ENCODE measurements at places on chromosomes 3 and 15. TPM values are rescaled to one million over a fixed set of nuclear protein-coding genes. Genes with fewer than 3 reads are reported as not detected.

GRCh38 chr3:71524672-71525071, 58.9 kb downstream of the FOXP1 start:
- no peak for DNase-seq

GOLGA8O gene
- not detected for total RNA-seq

- DNase-seq = no peak
Measured at GRCh38 chr3:136604961-136605360, 147.2 kb downstream of the STAG1 start.

- no peak for DNase-seq
Measured at GRCh38 chr3:68997887-68998286, 15.6 kb downstream of the EOGT start.

- DNase-seq = no peak
Measured at GRCh38 chr15:78174401-78174800, 25.2 kb downstream of the IDH3A start.

DNA sequence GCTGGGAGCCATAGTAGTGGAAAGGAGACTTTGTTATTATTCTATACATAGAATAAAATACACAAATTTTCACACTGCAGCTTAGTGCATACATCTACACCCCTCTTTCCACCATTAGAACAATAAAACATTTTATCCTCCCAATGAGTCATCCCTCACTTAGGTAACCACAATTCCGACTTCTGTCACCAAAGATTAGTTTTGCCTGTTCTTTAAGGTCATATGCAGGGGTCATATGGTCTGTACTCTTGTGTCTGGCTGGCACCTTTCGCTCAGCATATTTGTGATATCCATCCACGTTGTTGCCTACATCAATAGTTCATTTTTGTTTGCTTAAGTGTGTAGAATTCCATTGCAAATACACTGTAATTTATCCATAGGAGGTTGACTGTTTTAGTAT, 399.4 kb downstream of the SHQ1 start:
- peak; percentile 27 for DNase-seq

DNA sequence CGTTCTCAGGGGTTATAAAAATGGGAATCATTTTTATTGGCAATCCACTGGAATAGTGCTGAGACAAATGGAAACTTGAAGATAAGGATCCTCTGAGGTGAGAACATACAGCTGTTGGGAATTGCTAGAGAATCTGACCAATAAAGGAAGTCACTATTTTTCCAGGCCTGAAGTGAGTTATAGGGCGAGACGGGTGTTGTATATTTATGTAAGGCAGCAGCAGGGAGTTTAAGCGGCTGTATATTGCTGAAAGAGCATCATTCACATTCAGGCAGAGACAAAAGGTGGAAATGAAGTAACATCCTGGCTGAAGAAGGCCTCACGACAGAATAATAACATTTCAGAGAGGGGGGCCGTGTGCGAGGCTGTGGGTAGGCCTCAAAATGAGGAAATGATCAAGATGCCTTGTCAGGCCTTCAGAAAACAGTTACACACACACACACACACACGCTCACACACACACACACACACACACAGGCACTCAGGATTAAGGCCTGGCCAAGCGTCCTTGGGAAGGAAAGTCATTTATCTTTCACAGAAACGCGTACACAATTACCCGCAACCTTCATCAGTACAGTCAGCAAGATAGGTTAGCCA, 964.9 kb upstream of the NR2F2 start:
- no peak for DNase-seq

DNA sequence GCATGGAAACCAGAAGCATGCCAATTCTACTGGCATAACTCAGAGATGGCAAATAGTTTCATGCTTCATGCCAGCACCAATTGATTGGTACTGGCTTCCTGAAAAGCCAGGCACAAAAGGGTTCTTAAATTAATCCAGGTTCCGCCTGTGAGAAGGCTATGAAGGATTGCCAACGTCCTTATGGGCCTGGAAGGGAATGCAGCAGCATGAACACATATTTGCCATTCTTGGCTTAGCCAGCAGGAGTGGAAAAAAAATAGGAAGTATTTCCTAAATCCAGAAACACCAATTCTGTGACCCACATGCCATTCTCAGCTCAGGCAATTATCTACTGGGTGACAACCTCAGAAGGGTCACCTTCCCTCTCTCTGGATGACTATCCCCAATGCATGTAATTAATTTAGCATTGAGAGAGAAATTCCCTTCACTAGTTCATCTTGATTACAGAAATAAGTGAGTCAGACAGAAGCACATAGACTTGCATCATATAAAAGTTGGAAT, 36.0 kb downstream of the ADAMTS9 start:
- DNase-seq = no peak

GRCh38 chr3:52106951-52107611, 47.1 kb downstream of the POC1A start:
- DNase-seq = no peak

DNA sequence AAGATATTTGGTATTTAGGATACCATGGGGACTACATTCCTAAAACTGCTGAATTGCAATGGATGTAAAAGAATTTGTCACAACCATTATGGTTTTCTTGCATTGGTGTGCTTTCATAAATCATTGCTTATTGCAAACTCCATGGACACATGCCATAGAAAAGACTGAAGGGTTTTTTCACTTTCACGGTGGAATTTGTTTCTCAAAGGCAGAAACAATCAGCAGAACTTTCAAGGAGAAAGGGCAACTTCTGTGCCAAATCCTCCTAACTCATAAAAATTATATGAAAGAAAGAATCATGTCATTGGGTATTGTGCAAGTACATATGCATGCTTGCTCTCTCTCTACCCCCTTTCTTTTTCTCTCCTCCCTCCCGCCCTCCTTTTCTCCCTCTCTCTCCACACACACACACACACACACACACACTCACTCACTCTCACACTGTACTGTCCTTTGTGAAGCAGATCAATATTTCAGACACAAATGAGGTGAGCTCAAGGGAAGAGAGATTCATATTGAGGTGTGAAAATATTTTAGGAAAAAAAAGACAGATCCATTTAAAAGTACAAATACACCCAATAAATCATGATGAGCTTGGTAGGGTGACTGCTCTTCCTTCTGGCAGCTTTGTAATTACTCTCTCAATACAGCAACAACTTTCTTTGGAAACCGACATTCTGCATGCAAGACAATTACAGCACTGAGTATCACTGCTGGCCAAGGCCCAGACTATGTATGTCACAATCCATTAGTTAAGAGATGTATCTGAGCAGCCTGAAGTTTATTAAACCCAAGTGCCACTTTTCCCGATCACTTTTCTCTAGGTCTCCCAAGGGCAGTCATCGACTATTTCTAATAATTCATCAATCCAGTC, 492.6 kb downstream of the TUSC7 start:
- DNase-seq = no peak

GRCh38 chr3:55203006-55203405, 275.1 kb upstream of the LRTM1 start:
- DNase-seq = peak; percentile 72

GRCh38 chr3:37580237-37580636, 281.4 kb upstream of the CTDSPL start:
- no peak for DNase-seq

DNA sequence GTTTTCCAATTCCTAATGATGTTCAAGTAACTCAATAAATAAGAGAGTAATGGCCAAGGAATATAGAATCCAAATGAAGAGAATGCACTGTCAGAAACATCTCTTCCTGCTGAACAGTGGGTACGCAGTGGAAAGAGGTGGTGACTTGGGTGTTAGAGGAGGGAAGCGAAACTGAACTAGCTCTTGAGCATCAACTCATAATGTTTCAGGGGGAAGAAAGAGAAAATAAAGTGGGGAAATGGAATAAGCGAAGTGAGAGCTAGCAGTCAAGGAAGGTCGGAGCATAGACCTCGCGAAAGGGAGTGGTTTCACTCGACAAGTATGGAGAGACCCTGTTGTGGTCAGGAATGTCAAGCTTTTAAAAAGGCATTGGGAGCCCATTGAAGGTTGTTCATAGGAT, 309.5 kb downstream of the GAP43 start:
- DNase-seq = no peak

DNA sequence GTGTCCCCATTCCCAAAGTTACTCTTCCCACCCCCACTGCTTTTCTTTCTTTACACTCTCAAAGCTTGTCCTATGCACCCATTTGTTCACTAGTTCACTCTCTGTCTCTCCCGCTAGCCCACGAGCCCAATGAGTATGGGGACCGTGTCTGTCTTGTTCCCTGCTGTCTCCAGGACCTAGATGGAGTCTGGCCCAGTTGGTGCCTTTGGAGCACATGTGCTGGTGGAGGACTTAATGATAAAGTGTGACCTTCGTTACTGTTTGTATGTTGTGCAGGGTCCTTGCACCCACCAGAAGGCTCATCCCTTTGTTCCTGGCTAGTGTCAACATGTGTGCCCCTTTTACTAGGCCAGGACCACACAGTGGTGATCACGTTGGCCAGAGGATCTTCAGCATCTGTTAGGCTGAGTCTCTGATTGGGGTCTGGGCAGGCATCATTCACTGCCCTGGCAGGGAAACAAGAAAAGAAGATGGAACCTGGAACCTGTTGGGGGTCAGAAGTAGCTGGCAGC, 7.4 kb downstream of the CISH start:
- no peak for DNase-seq

GRCh38 chr15:47870300-47870955, 153.1 kb downstream of the SEMA6D start:
- peak; percentile 4 for DNase-seq

DNA sequence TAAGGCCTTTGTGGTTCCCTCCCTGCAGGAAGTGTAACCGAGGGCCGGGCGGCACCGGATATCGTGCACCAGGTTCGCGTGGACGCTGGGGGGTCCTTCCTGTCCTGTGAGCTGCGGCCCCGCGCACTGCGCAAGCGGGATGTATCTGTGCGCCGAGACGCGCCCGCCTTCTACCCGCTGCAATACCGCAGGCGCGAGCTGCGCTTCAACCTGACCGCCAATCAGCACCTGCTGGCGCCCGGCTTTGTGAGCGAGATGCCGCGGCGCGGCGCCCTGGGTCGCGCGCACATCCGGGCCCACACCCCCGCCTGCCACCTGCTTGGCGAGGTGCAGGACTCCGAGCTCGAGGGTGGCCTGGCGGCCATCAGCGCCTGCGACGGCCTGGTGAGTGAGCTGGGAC, 35.9 kb downstream of the SAXO2 start:
- no peak for DNase-seq

- no peak for DNase-seq
Measured at GRCh38 chr3:44926921-44927320, 49.1 kb downstream of the ZDHHC3 start.

DNA sequence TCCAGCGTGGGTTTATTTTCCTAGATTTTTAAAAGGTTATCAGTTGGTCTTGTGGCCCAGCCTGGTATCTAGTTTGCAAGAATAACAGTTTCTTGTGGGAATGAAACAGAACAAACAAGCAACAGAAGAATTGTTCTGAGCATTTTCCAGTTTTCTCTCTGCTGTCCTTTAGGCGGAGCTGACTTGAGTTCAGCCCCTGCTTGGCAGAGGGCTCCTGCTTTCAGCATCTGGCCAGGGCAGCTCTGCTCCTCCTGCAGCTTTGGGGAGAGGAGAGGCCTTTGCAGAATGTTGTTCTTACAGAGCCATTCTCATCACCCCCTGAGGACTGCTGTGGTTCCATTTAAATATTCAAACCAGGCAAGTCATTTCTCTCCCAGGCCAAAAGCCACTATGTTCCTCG, 117.7 kb downstream of the ALDH1A2 start:
- DNase-seq = no peak

GRCh38 chr15:39919748-39920509, at the start of gene GPR176:
TSS of gene GPR176 (minus strand) at chr15:39920266. CDS start at chr15:39920026, 240 bp downstream.
- DNase-seq = peak; percentile 84

- no peak for DNase-seq
Measured at GRCh38 chr3:71421820-71422566, 161.5 kb downstream of the FOXP1 start.

DNA sequence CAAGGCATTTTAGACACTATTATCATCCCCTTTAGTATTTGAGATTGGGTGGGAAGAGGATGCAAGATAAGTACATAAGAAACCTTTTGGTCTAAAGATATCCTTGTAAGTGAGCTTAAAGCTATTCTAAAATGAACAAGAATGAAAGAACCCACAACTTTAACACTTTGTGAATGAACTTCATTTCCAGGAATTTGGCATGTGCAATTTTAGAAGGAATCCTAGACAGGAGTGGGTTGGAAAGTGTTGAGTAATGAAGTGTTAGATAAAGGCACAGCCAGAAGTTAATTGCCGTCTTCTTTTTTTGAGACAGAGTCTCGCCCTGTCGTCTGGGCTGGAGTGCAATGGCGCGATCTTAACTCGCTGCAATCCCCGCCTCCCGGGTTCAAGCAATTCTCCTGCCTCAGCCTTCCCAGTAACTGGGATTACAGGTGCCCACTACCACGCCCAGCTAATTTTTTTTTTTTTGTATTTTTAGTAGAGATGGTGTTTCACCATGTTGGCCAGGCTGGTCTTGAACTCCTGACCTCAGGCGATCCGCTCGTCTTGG, 13.2 kb upstream of the TEX9 start:
- DNase-seq = no peak

DNA sequence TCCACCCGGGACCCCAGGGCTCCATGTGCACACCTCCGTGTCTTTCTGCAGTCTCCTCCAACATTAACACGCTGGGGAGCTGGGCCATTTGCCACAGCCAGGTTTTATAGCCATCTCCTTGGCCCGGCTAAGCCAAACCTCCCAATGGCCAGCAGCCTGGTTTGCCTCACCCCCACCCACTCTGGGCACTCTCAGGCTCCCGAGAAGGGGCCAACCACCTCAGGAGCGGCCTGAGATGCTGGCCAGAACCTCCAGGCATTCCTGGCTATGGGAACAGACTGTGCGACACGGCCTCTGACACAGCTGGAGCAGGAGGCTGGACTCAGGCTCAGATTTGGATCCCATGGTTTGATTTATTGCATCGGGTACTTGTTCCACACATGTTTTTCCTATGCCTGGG, 289.7 kb downstream of the RPLP1 start:
- no peak for DNase-seq

- no peak for DNase-seq
Measured at GRCh38 chr15:63729115-63729884, 104.4 kb downstream of the HERC1 start.

OSTN gene
- 0.11 TPM for total RNA-seq

PTH1R gene
- not detected for total RNA-seq

TIMMDC1 gene
- total RNA-seq = 62.5 TPM

DNA sequence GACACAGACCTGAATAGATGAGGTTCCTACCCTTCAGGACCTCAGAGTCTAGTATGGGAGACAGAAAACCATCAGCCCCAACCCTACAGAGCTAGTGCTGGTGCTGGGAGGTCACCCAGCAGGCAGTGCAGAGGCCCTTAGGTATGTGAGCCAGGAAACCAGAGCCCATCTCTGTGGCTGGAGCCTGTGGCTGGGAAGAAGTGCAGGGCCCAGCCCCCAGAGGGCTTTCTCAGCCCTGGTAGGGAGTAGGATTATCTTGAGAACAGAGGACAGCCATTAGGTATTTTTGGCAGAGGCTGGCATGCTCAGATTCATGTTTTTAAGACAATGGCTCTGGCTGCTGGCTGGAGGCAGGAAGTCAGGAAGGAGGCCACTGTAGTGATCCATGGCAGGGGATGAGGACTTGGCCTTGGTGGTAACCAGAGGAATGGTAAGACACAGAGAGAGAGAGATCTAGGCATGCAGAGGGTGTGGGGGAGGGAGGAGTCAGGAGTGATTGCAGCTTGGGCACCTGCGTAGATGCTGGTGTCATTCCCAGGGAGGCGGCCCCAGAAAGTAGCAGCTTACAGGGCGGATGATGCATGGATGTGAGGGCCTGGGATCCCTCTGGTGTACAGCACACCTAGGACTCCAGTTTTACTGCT, 220.9 kb upstream of the EIF1B start:
- DNase-seq = no peak

Data from Daoy (cell line).